ENCODE measurements at places on chromosomes 13 and 19.

- no peak for DNase-seq
These were observed 97.4 kb downstream of the STK24 start for GRCh38 chr13:98479496-98480003.

DNA sequence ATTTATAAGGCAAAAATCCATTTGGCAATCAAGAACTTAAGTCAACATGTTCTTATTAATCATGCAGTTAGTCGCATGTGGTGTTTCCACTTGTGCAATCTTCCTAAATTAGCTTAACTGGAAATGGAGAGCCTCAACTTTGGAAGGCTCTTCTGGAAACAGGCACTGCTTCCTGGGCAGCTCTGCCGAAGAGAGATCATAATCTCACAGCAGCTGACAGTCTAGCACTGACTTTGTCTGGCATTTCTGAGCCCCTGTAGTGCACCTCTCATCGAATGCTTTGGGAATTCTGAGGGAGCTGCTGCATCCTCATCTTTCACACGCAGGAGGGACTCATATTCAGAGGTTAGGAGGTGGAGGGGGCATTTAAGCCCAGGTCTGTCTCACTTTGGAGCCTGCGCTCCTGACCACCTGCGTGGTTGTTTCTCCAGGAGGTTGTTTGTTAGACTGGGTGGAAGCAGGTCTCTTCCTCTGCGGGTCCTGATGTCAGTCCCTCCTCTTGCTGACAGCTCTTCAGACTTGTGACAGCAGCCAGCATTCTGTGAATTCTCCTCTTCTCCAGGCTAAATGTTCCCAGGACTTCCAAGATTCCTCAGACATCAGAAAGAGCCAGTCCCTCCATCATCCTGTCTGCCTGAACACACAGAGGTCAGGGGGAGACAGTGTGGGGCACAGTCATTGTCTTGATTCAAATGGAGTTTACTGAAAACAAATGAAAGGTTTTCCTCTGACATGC lies 100.4 kb upstream of the GJB6 start:
- DNase-seq: peak; percentile 50

DNA sequence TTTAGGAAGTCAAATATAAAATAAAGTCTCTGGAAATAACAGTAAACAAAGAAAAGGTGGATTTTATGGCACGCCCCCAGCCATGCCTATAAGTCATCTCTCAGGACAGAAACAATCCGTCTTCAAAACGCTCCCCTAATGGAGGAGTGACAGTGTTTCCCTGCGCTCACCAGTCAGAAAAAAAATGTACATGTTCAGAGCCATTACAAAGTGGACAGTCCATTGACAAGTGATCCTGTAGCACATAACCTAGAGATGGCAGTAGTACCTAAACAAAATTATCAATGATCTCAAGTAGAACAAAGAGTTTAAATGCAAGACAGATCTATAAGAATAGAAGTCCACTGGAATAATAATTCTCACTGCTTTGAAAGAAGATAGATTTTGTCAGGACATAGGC lies 891.7 kb upstream of the MIR17HG start:
- DNase-seq: no peak

DNA sequence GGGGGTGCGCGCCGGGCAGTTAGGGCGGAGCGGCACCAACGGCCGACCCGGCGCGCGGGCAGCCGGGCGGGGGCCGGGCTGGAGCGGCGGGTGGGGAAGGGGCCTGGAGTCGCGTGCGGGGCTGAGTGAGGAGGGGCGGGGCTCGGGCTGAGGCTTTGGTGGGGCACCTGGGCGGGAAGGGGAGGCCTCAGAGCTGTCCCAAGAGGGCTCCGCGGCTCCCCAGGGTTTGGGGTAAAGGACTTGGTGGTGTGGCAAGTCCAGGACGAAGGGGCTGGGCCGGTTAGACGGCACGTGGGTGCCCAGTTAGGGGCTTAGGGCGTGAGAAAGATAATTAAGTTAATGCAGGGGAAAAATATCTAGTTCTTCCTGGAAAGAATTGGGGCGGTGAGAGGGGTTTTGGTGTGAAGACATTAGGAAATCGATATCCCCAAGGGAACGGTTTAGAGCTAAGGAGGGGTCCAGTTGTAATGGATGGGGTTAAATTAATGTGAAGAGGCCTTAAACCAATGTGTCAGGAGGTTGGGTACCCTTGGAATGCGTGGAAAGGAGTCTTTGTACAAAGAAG lies 496 bp downstream of the ZNF574 start:
- no peak for DNase-seq

DNA sequence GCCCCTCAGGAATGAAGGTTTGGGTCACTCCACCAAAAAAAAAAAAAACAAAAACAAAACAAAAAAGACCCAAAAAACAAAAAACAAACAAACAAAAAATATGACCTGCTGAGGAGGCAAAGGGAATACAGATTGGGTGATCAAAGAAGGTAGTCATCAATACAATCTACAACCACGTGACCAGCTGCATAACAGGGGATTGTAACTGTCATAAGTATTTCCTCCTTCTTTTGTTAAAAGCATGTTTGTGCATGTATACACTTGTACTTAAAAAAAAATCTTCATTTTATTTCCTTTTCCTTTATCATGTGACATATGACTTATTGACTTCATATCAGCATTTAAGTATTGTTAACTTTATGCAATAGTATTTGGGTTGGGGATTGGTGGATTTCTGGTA lies 165.1 kb upstream of the IRS2 start:
- DNase-seq: no peak

DNA sequence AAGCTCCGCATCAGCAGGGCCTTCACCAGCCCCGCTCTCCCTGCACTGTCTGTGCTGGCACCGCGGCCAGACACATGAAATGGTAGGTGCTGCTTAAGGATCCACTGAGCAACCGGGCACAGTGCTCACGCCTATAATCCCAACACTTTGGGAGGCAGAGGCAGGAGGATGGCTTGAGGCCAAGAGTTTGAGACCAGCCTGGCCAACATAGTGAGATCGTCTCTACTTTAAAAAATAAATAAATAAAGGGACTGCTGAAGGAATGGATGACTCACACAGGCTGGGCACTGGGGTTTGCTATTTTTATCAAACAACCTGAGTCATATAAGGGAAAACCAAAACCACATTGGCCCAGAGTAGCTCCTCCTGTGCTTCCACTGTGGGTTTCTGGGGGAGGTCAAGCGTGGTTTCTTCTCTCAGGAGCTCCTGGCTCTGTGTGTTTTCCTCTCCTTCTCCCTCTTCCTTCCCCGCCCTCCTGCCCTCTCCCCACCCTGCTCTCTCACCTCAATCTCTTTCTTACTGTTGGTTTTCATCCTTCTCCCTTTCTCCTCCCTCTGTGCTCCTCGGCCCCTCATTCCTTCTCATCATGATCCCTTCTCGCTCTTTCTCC lies 21.3 kb downstream of the VRK3 start:
- peak; percentile 88 for DNase-seq

DNA sequence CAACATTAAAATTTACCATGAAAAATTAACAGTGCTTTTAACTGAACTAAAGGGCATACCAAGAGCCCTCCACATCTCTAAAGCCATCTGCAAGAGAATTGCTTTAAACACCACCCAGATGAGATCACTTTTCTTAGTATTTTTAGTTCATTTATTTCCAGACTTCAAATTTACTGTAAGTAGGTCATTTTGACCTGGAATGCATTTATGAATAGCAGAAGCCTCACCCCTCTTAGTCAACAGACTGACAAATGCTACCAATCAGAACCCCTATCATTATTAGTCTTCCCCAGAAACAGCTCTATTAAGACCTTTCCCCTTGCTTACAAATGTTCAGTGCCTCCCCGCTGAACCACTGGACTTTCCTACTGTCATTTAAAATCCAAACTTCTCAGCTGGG lies 27.3 kb downstream of the RUBCNL start:
- peak; percentile 45 for DNase-seq

- no peak for DNase-seq
These were observed 18.5 kb upstream of the POP4 start for GRCh38 chr19:29587518-29587986.

DNA sequence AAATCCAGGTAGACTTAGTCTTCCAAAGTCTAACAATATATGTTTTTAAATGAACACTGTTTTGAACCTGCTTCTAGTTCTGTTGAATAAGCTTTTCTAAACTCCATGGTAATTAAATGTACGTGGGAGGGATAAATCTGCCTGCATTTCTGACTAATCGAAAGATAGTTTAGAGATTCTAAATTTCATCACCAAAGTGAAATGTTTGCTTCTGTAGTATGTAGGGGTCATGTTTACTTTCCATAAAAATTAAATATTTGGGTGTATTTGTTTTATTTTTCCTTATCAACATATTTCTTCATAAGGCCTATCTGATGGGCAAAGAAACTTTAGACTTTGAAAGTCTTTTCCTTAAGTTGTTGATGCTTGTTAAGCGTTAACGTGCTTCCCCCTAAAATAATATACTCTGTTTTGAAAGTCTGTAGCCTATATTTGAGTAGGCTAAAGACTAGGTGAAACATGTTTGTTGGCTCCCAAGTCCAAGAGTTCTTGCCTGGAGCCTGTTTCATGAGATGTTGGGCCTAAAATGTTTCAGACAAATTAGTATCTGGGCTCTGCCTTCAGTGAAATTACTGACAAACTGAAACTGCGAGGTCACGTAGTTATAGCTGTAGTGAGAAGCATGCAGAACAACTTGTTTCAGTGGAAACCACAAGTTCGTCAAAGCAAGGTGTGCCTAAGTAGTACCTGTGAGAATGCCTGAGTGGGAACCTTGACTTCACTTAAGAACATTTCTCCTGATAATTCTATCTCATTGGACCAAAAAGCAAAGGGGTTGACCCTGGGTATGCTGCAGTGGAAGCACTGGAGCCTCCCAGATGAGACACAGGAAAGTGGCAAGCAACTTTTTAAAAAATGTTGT lies 126.2 kb downstream of the LMO7 start:
- DNase-seq: no peak

DNA sequence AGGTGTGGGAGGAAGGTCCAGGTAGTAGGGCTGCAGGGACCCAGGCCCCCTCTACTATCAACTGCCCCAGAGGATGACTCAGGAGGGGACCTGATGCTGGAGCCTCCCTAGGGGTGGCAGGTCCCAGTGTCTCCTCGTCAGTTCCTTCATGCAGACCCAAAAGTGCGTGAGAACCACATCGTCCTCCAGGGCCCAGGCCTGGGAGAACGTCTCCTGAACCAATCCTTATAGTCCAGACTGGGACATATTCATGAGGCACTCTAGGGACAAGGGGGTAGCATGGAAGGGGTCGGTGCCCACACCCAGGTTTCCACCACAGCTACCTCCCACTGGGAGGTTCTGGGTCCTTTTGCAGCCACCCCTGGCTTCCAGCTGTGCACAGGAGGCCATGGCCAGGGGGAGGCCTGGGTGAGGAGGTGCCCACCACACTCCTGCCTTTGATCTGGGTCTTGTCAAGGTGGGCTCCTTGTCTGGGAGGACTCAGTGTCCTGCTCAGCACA lies 38.0 kb upstream of the TPM4 start:
- DNase-seq: no peak

DNA sequence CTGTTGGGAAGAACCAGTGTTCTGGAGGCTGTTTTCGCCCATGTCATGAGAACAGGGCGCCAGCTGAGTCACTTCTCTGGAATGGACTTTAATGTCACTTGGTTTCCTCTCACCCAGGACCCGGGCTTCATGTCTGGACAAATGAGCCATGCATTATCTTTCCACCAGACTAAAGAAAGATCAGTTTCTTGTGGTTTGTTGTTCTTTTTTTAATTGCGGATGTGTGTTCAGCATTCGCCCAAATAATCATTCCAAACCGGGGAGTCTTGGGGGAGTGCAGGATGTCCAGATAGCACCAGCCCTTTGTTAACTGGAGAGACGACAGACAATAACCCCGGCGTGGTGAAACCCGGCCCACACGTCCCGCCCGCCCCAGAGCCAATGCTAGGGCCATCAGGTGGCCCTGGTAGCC lies 102.5 kb downstream of the COL4A2 start:
- no peak for DNase-seq

- no peak for DNase-seq
These were observed 211.0 kb downstream of the EFNB2 start for GRCh38 chr13:106324444-106324843.

- DNase-seq: no peak
These were observed 3.9 kb downstream of the PRRG2 start for GRCh38 chr19:49585023-49585422.

DNA sequence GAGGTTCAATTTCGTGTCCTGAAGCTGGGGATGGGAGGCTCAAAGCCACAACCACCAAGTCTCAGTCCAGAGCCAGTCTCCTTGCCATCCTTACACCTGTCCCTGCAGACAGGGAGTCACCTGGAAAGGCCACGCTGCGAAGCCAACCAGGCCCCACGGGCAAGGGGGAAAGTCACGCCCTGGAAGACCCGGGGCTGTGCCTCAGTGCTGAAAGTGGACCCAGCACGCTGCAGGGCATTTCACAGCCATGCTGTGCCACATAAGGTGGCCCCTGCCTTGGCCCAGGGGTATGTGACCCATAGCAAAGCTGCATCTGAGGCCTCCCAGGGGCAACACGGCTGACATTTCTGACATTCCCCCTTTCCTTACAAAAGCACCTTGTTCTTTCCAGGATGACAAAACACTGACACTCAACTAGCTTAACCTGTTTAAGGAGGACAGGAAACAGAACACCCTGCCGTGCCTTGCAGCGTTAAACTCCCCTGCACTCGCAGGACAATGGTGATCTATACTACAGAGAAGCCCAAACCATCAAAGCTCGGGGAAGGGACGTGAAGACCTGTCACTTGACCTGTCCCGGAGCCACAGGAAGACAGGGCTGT lies 14.8 kb downstream of the CHERP start:
- no peak for DNase-seq

DNA sequence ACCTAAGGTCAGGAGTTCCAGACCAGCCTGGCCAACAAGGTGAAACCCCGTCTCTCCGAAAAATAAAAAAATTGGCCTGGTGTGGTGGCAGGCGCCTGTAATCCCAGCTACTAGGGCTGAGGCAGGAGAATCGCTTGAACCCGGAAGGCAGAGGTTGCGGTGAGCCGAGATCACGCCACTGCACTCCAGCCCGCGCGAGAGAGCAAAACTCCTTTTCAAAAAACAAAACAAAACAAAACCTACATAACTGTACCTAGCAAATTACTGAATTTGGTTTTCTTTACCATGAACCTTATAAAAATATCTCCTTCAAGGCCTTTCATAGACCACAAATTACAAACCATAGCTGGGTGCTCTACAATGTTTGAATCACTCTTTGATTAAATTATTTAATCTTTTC lies 760 bp downstream of the ZNF91 start:
- DNase-seq: no peak

DNA sequence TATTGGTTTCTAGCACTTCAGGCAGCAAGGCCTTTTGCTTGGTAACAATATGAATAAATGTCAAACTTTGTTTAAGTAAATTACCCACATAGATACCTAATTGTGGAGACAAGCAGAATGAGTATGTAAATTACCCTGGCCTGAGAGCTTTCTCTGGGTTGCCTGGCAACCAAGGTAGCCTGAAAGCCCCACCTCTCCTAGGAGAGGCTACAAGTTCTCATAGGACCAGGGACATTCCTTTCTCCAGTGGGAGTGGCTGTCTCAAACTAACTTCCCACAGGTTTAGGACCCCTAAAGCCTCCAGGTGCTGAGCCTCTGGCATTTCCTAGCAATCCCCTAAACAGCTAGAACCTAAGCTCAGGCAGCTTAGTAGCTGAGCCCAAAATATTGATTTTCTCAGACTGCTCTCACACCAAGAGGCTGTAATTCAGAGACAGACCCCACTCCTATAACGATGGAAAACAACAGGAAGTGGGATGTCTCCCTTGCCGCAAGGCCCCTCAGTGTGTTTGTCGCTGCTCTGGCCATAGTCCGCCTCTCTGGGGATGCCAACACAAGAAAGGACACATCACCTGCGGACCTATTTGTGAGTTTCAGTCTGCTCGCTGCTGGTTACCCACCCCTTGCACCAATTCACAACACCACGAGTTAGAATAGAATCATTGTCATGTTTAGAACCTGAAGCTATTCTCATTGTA lies 207.3 kb downstream of the DLEU7 start:
- DNase-seq: no peak

GRCh38 chr13:52726258-52726657 lies 13.4 kb downstream of the CNMD start:
- no peak for DNase-seq

All from fibroblast of skin of left quadriceps (primary cell).